ENCODE measurements at places on chromosomes 12 and 14.

DNA sequence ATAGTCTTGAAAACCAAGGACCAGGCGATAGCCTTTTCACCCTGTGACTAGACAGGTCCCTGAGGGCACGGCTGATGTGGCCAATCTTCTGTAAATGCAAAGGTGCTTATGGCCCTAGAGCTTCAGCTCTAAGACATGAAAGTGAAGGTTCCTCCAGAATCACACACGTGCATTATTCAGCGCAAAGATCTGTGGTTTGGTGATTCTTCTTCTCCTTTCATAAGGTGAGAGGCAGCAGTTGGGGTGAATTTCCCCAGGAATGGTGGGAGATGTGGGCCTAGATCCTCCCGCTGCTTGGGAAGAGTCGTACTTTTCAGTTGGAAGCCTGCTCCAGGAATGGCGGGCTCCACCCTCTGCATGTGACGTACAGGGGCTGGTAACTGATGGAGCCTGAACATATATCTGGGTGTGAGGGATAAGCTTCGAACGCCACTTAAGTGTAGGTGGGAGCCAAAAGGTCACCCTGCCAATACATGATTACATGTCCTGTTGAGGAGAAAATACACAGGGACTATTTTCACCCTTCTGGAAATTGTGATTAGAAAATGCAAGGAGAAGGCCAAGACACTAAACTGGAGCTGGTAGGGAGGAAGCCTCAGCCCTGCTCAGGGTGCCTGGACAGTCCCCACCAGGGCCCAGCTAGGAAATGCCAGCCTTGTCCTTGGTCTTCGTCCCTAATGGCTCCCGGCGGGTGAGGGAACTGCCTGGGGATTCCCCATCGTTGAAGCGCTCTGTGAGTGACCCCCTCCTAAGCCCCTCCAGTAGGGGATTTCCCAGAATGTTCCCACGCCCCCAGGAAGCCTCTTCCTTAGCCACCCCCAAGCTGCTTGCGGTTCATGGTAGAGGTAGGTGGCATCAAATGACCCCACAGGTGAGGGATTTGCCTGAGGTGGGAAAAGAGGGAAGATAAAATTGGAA lies 17.6 kb downstream of the BATF start:
- DNase-seq: no peak

GRCh38 chr12:109065853-109066193 lies 13.4 kb downstream of the USP30 start:
- no peak for DNase-seq

DNA sequence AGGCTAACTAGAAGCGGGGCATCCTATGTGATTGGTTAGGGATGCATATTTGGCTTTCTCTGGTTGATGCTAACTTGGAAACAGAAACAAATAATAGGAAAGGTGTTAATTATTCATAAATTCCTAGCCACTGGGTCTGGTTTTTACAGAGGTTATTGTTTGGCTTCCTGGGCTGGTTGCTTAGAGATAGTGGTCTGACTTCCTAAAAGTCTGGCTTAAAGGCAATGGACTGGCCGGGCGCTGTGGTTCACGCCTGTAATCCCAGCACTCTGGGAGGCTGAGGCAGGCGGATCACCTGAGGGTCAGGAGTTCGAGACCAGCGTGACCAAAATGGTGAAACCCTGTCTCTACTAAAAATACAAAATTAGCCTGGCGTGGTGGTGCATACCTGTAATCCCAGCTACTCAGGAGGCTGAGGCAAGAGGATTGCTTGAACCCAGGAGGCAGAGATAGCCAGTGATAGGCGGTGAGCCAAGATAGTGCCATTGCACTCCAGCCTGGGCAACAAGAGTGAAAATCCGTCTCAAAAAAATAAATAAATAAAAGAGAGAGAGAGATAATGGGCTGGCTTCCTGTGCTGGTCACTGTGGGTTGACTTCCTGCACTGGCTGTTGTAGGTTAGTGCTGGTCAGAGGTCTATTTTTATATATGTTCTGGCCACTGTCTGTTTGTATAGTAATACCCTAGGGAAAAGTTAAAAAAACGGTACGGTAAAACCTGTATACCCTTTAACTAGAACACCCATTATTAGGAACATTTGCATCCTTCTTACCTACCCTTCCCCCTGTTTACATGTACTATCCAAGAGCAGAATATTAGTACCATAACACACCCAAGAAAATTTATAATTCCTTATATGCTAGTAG lies 24.1 kb downstream of the OR6S1 start:
- no peak for DNase-seq

- no peak for DNase-seq
These were observed at the start of gene FIGNL2 for GRCh38 chr12:51848326-51848727. TSS of gene FIGNL2 (minus strand) at chr12:51848718. CDS start at chr12:51822413, 26,305 bp downstream.

- no peak for DNase-seq
These were observed 277.5 kb downstream of the ALG10 start for GRCh38 chr12:34299802-34300193.

DNA sequence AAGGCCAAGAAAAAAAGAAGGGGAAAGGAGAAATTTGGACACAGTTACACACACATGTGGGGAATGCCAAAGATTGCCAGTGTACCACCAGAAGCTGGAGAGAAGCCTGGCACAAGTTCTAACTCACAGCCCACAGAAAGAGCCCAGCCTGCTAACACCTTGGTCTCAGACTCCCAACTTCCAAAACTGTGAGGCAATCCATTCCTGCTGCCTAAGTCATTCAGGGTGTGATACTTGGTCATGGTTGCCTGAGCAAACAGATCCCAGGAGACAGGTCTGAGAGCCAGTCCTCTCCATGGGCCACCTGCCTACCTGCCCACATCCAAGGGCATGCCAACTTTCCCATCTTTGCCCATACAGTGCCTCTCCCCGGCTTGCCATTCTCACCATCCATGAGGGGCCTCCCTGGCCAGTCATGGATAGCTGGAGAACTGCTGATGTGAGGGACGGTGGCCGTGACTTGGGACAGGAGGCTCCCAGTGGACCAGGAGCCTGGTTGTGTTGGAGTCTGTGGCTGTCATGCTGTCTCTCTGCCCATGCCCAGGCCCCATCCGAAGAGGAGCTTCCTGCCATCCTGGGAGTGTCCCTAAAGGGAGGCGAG lies 198.0 kb upstream of the RTL1 start:
- no peak for DNase-seq

DNA sequence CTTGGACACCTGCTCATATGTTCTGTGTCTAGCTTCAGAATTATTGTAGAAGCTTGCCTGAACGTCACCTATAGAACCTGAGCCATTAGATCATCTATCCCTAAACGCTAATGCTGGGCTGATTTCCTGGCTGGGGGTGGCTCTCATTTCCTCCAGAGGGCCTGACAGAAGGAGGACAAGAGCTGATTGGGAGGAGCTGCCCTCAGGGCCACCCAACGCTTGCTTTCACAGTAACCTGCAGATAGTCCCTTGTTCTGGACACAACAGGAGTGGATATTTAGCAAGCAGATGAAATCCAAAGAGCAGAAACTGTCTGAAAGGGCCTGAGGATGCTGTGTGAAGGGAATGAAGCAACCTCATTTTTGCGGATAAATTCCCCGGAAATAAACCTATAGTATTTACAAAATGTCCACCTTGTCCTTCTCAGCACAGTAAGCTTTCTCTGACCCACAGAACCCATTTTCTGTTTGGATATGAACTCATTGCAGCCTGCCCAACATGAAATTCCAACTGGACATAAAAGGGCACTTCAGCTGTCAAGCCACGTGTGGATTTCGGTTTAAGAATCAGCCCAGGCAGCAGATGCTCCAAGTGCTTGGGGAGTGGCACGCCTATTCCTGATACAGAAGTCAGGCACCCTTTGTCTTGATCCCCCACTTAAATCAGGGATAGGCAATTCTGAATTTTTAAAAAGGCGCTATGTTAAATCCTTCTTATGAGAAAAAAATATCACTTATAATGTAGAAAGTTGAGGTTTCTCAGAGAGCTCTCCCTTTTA lies 32.8 kb upstream of the TUBA1C start:
- DNase-seq: no peak

DNA sequence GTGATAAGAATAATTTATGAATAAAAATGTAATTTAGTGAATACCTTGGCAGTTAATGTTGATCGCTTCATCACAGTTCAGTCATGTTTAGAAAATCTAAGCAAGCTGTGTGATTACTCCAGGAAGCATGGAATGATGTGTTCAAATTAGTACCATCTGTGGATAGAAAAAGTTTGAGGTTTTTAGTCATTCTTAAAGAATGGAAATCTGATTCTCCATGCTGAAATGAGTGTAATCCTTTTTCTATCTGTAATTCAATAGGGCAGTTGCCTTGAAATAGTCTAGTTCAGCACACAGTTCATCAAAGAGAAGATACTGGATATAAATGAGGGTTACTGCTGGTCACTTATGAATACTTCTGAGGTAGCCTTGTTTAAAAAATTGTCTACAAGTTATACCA lies 127.2 kb upstream of the MYF6 start:
- peak; percentile 82 for DNase-seq

DNA sequence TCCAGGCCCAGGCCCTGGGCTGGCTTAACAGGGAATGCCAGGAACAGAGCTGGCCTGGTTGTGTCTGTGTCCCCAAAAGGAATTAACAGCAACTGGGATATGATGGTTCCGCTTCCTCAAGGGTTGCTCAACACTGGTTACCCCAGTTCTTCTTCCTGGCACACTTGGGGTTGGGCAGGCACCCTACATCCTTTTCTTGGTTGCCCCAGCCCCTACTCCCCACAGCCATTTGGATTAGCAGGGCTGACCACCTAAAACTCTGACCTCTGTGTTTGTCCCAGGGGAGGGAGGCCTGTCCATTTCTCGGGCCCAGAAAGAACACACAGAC lies 30.8 kb downstream of the NCKAP5L start:
- DNase-seq: no peak

DNA sequence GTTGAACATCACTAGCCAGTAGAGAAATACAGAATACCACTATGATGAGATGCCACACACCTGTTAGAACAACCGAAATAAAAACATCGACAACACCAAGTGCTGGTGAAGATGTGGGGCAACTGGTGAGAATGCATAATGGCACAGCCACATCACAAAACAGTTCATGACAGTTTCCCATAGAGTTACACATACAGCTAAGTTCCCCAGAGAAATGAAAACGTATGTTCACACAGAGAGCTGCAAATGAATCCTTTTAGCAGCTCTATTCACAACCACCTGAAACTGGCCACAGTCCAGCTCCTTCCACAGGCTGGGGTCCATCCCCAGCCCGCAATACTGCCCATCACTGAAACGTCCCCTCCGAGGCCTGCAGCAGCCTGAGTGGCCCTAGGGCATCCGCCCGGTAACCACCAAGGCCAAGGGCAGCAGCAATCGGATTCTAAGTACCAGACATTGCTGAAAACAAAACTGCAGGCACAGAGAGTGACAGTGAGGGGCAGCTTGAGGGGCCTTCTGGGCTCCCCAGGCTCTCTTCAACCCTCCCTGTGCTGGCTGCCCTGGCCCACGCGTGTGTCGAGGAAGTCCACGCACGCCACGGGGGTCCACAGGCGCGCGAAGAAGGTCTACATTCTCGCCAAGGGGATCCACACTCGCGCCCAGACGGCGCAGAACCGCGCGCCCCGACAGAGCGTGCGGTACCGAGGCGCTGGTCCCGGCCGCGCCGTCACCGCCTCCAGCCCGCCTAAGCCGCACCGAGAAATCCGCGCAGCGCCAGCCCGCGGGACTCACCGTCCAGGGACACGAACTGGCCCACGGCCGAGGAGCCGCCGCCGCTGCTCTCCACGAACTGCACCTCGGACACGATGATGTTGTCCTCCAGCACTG lies 903 bp downstream of the BRF1 start:
- no peak for DNase-seq

Measured in GM04504 (cell line).